SHP77 (cell line): ENCODE measurements at places on chromosomes 7 and 10.

DNA sequence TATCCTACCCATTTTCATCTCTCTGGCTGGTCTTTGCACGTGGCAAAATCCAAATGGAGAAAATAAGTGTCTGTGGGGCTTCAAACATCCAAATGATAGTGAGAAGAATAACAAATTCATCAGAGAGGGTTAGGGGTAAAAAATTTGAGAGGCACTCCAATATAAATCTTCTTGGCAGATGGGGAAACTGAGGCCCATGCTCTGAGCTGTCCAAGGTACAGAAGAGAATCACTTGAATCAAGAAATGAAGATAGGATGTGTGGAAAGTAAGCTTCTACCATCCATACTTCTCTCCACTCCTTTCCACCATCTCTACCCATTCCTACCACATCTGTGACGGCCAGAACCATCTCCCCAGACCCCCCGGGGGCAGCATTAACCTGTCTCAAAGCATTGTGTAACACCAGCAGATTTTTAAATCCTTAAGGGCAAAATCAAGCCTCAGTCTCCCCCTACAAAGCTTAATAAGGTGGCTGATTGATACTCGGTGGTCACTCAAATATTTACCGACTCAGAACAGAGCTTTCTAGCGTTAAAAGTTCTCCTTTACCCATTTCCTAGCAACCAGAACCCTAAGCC, 818 bp downstream of the GOT1 start:
- DNase-seq = no peak

DNA sequence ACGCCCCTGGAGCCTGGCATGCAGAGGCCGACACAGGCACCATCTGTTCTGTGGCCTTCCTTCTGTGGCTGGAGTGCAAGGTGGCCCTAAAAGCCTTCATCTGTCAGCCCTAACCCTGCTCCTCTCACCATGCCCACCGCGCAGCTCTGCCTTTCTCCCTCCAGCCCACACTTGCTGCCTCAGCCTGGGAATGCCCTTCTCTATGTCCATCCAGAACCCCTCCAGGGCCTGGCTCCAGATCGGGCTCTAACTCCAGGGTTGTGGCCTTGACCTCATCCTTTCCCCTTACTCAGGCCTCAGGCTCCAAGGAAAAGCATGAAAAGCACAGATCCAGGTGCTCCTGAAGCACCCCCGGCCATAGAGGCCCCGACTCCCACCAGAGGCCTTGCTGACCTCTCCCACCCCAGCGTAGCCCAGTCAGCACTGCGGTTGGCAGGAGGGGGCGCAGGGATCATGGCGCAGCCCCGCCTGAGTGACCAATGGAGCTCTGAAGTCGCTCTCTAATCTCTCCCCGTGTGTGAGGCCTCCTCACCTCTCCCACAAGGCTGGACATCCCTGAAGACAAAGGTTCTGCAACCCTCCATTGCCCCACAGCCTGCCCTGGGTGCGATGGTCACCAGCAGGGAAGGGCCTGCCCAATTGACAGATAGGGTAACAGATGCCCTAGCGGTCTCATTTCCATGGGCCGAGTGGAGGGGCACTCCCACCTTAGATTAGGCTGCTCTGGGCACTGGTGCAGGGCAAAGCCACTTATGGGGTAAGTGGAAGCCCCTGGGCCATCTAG, 9.2 kb downstream of the ZCCHC24 start:
- DNase-seq = no peak

- no peak for DNase-seq
Observed at GRCh38 chr10:31149835-31150512, 118.3 kb upstream of the ZNF438 start.

- no peak for DNase-seq
Observed at GRCh38 chr10:108069096-108069495, 904.6 kb upstream of the SORCS1 start.

- no peak for DNase-seq
Observed at GRCh38 chr7:127057918-127058317, 194.8 kb downstream of the GRM8 start.

DNA sequence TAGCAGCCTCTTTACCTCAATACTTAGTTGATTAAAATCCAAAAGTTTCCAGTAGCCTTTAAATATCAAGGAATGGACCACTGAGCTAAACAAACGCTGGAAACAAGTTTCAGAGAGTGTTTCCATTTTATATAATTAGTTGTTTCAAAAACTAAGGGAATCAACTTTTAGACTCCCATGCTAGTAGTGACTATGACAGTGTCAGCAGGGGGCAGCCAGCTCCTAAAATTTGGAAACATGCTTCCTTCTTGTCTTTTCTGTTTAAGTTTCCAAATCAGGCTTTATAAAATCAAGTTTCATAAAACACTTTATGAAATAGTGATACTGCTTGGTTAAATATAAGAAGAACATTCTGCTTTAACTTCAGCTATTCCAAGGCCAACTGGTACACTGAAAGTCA, 138.2 kb upstream of the TMEM229A start:
- no peak for DNase-seq

- DNase-seq = no peak
Observed at GRCh38 chr10:44172883-44173607, 211.9 kb downstream of the CXCL12 start.

- no peak for DNase-seq
Observed at GRCh38 chr10:1127629-1128028, 71.4 kb downstream of the WDR37 start.

GRCh38 chr10:24341371-24341770, 132.4 kb downstream of the KIAA1217 start:
- DNase-seq = no peak

DNA sequence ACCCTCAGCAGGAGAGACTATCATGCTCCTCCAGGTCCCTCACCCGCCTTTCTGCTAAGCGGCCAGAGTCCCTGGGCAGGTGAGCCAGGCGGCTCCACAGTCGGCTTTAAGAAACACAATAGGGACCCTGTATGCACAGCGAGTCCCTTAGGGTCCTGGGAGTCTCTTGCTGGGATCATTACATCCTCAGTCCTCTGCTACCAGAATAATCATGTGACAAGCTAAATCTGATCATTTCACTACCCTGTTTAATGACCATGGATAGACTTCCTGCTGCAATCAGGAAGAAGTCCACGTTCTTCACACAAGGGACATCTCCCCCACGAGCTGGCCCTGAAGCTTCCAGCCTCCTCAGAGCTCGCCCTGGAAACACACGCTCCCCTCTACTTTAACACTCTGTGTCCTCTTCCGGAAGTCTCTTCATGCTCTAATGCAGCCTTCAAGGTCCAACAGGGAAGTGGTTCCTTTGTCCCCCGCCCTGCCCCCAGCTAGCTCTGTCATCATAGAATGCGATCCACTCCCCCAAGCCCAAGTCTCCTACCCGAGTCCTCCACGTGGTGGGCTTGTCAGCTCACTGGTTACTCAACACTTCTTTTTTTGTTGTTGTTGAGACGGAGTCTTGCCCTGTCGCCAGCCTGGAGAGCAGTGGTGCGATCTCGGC, 101.5 kb downstream of the RNF216 start:
- no peak for DNase-seq

DNA sequence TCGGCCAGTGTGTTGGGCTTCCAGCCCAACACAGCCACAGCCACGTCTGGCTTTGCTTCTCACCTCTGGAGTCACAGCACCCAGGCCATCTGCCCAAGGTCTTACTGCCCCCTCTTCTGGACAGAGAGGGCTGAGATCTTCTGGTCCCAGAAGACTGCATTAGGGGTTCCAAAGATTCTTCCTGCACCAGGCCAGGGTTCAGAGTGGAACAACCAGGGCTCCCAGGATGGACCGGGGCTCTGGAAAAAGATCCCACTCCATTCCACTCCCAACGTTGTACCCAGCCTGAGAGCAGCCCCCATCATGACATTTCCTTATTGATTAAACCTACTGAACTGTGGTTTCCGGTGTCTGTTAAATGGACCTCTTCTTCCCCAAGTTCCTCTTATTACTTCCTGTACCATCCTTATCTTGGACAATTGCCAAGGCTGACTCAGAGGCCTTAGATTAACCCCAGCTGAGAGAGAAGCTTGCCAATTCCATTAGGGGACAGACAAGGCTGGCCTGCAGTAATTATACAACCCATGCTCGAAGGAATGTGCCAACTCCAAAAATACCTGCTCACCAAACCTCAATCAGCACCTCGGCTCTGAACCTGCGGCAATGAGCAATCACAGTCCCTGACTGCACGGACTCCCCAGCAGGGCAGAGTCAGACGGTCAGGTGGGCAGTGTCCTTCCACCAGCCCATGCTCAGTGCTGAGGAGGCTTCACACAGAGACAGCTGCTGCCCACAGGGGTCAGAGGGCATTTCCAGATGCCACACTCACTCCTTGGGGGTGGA, 47.9 kb upstream of the NPFFR1 start:
- peak; percentile 16 for DNase-seq

DNA sequence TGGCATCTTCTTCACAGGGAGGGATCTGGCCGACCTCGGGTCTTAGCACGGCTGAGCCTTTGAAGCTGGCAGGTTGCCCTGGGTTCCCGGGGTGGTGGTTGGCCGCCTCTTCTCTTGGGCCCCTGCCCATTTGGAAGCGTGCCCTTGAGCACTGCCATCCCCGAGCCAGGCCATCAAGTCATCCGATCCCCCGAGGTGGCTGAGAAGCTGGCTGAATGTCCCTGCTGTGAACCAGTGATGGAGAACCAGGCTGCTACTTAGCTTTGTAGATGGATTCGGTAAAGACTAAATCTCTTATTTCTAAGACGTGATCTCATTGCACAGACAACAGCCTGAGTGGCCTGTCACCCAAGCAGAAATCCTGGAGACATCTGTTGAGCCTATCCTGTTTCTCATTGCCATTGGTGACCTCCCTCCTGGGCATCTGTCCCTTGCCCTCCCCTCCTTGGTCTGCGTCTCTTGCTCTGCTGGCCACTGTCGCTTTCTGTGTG, 74.3 kb downstream of the GRK5 start:
- peak; percentile 76 for DNase-seq

DNA sequence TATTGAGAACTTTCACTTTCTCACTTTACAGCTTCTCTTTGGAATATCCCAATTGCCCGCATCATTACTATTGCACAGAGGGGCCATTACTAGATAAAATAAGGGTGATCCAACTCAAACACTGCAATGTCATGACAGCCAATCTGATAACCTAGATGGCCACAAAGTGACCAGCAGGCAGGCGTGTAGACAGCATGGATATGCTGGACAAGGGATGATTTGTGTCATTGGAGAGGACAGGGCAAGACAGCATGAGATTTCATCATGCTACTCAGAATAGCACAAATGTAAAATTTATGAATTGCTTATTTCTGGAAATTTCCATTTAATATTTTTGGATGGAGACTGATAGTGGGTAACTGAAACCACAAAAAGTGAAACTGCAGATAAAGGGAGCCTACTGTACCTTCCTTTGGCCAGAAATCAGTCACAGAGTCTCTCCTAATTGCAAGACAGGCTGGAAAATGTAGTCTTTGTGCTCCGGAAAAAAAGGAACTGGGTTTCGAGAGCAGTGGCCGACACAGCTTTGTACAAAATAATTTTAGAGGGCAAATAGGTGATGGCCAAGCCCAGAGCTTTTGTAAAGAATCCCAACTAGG, 6.1 kb upstream of the GSDME start:
- no peak for DNase-seq

GRCh38 chr7:18020138-18020715, 7.4 kb downstream of the PRPS1L1 start:
- no peak for DNase-seq

- no peak for DNase-seq
Observed at GRCh38 chr7:105257338-105257737, 131.4 kb downstream of the SRPK2 start.

- DNase-seq = peak; percentile 91
Observed at GRCh38 chr7:44534501-44534900, 6.6 kb downstream of the NPC1L1 start.

GRCh38 chr10:93856349-93857145, 37.2 kb upstream of the SLC35G1 start:
- DNase-seq = no peak

DNA sequence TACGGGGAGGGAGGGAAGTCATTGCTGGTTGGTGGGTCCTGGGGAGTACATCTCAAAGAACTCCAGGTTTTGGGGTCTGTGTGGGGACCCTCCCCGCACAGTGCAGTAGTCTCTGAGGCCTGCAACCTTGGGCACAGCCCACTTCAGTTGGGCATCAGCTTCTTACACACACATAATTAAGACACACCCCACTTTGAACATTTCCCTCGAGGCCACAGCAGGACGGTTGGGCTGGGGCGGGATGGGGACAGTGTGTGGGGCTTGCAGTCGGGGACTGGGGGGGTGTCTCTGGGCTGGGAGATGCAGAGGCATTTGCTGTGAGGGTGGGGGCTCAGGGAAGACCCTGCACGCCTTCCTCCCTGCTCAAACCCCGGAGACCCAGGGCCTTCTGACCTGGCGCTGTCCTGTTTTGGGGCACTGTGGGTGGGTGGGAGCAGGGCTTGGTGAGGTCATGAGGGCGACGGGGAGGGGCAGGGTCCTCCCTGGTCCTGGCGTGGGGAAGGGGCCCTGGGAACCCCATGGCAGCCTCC, 1.3 kb downstream of the LFNG start:
- DNase-seq = no peak

- DNase-seq = no peak
Observed at GRCh38 chr7:34849986-34850385, 187.3 kb downstream of the DPY19L1 start.

DNA sequence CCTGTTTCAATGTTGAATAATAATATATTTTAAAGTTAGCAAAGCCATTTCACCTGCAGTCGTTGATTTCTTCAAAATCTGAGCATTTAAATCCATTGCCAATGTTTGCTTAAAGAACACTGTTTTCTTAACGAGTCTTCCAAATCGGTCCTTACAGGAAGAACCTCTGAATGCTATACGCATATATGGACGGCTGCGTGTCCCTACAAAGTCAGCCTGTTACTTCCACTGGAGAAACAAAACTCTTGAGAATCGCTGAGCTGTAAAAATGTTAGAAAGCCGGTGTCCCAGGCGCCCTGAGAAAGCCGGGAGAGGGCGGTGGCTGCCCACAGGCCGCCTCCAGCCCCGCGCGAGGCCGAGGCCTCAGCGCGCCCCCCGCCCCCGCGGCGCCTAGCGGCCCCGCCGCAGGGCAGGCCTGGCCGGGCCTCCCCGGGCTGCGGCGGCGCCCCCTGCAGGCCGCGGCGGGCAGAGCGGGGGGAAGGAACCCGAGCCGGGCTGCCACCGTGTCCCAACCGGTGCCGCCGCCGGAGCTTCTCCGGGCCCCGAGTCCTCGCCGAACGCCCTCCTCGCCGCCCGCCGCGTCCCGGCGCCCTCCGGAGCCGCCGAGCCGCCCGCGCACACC, at the start of gene FHIP2A:
FHIP2A (plus strand) TSS at position 488 of the 622 bp plus-strand sequence. CDS start 299 bp downstream, outside the sequence.
- peak; percentile 66 for DNase-seq

GRCh38 chr10:45453639-45454255, 79.7 kb downstream of the ALOX5 start:
- DNase-seq = no peak

DNA sequence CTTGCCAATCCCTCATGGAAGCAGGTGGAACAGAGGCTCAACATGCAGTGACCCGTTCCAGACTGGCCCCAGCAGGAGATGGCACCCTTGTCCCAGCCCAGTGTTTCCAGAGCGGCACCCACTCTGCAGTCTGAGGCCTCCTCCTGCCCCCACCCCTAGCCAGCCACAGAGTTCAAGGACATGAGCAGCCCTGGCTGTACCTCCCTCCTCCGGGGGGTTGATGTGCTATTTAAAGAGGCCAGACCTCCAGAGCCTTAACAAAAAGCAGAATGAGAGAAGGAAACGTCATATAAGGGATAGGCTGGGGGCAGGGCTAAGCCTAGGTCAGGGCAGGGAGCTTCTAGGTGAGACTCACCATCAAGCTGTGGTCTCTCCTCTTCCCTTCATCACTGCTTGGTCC, 115.7 kb upstream of the NANOS1 start:
- no peak for DNase-seq
